ENCODE measurements at places on chromosomes 1 and 21.
A peak's percentile ranks its signal among the peaks of the same experiment; 100 is the strongest.

- no peak for DNase-seq
Observed at GRCh38 chr1:54037476-54037875, 15.5 kb downstream of the TMEM59 start.

GRCh38 chr1:36988321-36988720 lies 46.0 kb downstream of the GRIK3 start:
- no peak for DNase-seq

GRCh38 chr1:4452701-4453100 lies 201.7 kb upstream of the AJAP1 start:
- DNase-seq, result no peak

DNA sequence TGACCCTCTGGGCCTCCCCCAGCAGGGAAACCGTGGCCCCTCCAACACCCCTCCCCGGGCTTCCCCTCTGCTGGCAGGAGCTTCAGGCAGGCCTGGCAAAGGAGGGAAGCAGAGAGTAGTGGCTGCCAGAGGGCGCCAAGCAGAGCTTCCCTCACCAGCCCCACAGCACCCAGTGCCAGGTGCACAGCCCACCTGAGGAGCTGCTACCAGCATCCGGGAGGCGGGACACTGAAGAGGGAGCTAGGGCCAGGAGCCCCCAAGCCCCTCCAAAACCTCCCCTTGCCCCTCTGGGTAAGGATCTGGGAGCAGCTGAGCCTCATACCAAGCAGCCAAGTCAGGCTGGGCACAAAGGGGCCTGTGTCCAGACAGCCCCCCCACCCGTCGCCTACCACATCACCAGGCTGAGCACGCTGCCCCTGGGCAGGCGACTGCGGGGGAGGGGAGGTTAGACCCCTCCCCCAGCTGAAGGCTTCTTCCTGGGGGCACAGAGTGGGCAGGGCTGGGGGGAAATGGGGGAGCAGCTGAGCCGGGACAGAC lies 19.6 kb downstream of the CCDC24 start:
- no peak for DNase-seq

DNA sequence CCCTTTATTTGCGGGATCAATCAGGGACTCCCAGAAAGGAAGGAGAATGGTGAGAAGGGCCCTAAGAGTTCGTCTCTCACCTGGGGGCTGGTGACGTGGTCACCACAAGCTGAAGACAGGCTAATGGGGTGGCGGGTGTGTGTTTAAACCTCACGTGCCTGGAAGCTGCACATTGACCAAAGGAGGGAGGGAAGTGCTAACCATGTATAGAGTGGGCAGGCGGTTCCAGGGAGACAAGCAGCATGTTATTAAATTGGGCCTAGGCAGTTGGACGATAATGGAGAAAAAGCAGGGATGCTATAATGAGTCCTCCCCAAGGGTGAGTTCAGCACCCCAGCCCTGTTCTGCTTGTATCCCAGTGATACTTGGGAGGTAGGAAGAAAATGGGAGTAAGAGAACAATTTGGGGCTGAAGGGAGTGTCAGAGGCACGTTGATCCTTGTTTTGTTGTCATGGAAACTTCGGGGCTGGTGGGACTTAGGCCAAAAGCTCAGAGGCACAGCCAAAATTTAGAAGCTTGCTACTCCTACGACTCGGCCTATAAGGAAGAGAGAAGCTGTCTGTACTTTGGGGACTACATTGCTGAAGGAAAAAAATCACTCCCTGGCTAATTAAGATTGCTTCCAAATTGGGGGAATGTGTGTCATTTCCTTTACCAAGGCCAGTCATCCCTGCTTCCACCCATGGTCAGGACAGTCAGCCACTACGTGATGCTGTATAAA lies 33.2 kb upstream of the EPHA8 start:
- DNase-seq, result no peak

- DNase-seq, result no peak
Observed at GRCh38 chr1:82395440-82395839, 594.7 kb downstream of the ADGRL2 start.

GRCh38 chr1:186497651-186498050 lies 36.7 kb upstream of the PDC start:
- DNase-seq, result no peak

- no peak for DNase-seq
Observed at GRCh38 chr1:175656416-175656815, 87.0 kb downstream of the TNR start.

DNA sequence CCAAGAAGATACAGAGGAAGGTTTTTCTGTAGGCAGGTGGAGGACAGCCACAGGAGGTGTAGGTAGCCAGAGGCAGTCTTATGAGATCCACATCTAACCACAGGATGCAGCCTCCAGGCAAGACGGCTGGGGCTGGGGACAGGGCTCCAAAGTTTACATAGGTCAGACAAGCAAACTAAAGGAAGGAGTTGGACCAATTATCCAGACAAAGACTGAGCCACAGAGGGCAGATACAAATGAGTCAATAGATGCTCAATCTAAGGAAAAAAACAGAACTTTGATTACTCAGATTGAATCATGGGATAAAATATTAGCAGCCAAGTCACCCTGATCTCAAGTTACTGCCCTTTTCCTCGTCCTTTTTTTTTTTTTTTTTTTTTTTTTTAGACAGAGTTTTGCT lies 91.6 kb downstream of the RGS7 start:
- DNase-seq, result no peak

- no peak for DNase-seq
Observed at GRCh38 chr1:156865258-156865657, 4.6 kb downstream of the NTRK1 start.

DNA sequence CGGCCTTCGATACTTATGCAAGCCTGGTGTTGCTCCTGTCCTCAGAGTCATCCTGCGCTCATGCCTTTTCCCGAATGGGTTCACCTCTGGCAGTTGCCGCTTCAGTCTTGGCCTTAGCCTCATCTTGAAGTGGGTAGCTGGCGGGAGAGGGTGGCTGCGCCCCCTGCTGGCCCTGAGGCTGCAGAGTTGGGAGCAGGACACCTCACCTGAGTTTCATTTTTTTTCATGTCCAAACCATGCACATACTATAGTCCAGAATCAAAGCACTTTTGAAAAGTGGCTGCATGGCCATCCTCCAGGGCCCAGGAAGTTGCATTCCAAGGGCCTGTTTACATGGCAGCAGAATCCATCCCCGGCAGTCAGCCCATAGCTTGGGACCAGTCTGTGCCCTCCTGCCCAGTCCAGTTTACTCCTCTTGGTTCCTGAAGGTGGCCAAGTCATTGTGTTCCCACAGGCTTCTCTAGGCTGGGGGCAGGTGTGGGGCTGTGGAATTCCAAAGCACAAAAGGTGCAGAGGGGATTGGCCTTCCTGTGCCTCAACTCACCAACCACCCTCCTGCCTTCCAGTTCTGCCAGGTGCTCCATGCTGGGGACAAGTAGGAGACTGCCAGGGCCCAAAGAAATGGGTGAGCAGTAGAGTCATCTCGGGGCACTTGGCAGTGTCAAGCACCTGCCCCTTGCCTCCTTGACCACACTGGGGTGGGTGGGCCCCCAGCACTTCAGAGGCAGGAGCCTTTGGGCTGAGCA lies 44.0 kb downstream of the YARS1 start:
- peak; percentile 60 for DNase-seq

- DNase-seq, result no peak
Observed at GRCh38 chr21:42844411-42845113, 34.8 kb downstream of the WDR4 start.

DNA sequence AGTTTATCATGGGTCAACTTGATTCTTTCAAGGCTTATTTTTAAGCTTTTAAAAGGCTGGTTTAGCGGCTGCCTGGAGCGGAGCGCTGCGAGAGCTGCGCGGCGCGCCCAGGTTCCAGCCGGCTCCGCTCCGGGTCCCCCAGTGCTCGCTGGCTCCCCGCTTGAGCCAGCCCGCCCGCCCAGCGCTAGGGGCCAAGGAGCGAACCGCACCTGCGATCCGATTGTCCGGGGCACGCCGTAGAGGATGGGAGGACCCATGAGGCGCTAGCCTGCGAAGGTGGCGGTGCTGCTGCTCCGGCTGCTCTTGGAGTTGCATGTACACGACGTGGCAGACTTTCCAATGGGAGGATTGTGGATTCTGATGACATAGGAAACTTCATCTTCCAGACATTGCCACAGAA lies 9.9 kb upstream of the CFHR4 start:
- DNase-seq, result no peak

GRCh38 chr21:40706806-40707655 lies 139.9 kb downstream of the DSCAM start:
- no peak for DNase-seq

DNA sequence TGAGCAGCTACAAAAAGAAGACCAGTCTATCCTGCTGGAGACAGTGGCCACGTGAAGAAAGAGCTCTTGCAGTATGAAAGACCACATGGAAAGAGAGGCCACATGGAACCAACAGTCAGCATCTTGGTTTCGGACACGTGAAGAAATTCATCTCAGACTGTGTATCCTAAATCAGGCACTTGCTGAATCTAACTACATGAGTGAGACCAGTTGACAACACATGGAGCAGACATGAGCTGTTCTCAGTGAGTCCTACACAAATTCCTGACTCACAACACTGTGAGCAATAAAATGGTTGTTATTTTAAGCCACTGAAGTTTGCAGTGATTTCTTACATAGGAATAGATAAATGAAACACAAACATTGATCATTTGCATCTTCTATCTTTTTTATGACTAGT lies 2.4 kb upstream of the TAF1A start:
- DNase-seq, result no peak

DNA sequence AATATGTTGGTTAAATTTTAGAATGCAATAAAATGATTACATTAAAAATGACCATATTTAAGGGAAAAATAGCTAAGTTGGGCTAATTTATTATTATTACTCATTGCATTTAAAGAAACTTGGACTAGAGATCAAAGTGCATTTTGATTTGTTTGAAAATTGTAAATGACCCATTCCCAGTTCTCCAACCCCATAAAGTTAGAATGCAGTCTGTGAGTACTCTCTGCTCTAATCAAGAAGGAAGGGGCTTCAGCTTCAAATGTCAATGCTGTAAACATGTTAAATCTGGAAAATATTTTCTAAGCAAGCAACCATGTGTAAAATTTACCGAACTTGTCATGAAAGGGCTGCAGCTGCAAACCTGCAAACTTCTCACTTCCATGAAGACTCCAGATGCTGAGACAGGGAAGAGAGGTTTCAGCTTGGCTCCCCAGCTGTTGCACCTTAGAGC lies 232.7 kb downstream of the TTLL7 start:
- no peak for DNase-seq

DNA sequence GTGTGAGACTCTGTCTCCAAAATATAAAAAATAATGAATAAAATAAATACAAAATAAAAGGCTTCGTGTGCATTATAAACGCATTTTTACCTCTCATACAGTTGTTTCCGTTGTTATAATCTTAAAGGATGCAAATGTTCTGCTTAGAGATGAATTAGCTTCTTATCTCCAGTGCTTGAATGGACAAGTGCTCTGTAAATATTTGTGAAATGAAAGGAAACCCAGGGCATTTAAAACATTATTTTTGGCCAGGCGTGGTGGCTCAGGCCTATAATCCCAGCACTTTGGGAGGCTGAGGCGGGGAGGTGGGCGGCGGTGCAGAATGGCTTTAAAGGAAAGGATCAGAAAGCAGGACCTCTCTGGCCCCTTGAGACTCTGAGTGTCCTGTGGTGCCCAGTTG lies 94.5 kb downstream of the HUNK start:
- DNase-seq, result no peak

- DNase-seq, result no peak
Observed at GRCh38 chr1:219149953-219150352, 23.7 kb upstream of the LYPLAL1 start.

DNA sequence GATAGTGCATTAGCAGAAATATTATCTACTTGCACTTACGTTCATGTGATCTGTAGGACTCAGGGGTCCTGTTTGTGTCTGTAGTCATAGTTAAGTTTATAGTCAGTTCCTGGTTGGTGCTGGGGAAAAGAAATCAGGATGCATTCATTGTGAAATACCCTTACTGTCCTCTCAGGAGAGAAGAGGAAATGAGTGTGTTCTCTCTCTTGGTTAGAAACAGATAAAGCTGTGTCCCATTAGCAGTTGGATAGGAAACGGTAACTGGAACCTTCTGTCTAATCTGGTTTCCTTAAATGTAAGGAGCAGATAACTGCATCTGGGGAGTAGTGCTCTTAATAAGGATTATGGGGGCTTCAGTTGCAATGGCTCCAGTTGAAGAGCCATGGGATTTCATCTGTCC lies 8.9 kb downstream of the SDCCAG8 start:
- DNase-seq, result no peak

- DNase-seq, result no peak
Observed at GRCh38 chr1:116902027-116902426, 7.7 kb upstream of the PTGFRN start.

GRCh38 chr1:91703095-91703494 lies 182.9 kb downstream of the TGFBR3 start:
- DNase-seq, result no peak

DNA sequence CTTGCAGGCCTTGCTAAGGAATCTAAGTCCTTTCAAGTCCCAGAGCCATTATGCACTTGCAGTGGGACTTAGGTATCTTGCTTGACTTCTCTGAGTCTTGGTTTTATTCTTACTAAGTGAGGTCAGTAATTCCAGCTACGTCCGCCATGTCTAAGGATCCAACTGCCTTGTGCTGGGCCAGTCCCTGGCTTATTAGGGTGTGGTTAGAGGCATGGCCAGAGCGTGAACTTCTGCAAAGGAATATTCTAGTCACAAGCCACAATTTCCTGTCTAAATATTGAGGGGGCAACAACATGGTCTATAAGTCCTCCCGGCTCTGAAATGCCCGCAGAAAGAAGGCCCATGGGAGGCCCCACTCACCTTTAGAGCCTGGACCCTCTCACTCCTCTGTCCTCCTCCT lies 82.9 kb downstream of the TMEM53 start:
- no peak for DNase-seq

- no peak for DNase-seq
Observed at GRCh38 chr1:84159533-84160240, 15.6 kb downstream of the PRKACB start.

- DNase-seq, result no peak
Observed at GRCh38 chr1:230408971-230409370, 17.2 kb downstream of the PGBD5 start.

- no peak for DNase-seq
Observed at GRCh38 chr21:34704119-34704518, 35.3 kb downstream of the CLIC6 start.

DNA sequence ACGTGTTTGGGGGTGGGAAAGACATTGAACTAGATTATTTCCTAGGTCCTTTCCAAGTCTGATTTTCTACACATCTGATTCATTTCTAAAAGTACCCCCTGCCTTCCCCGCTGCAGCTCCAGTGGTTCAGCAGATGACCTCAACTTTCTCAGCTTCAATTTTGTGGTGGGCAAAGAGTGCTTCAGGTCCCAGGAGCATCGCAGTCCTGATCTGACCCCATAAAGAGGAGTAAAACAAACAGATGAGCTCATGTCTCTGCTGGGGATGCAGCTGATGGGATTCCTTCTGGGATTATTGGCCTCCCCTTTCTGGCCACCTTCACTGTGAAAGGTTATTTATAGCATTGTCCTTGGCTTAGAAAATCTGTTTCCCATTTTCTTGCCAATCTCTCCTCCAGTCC lies 337.0 kb upstream of the PLXNA2 start:
- no peak for DNase-seq
